Activated T-cell treated with anti-CD3 and anti-CD28 coated beads, Interleukin-2, amount 50 U/mL, for 72 hours (primary cell): ENCODE measurements at places on chromosomes 1 and 21. TPM values are rescaled to one million over a fixed set of nuclear protein-coding genes. Genes with fewer than 3 reads are reported as not detected.
A peak's percentile ranks its signal among the peaks of the same experiment; 100 is the strongest.

GRCh38 chr1:39387452-39387851, 104.0 kb upstream of the BMP8A start:
- peak overlapping the region; percentile 52 for H3K27ac ChIP-seq
- H3K27me3 ChIP-seq = no peaks in the 10 kb centered on the region
- no peak for DNase-seq

GRCh38 chr1:145992958-145993617, 3.3 kb downstream of the TXNIP start:
- peak overlapping the region; percentile 100 for H3K4me3 ChIP-seq
- H3K4me1 ChIP-seq = peaks cover 75% of the 10 kb centered on the region
- H3K27ac ChIP-seq = peak overlapping the region; percentile 99
- no peaks in the 10 kb centered on the region for H3K27me3 ChIP-seq
- DNase-seq = no peak

RAP1GAP gene
- total RNA-seq = 2.4 TPM

DCST1 gene
- total RNA-seq = 0.10 TPM

POGZ gene
- total RNA-seq = 140 TPM

DNA sequence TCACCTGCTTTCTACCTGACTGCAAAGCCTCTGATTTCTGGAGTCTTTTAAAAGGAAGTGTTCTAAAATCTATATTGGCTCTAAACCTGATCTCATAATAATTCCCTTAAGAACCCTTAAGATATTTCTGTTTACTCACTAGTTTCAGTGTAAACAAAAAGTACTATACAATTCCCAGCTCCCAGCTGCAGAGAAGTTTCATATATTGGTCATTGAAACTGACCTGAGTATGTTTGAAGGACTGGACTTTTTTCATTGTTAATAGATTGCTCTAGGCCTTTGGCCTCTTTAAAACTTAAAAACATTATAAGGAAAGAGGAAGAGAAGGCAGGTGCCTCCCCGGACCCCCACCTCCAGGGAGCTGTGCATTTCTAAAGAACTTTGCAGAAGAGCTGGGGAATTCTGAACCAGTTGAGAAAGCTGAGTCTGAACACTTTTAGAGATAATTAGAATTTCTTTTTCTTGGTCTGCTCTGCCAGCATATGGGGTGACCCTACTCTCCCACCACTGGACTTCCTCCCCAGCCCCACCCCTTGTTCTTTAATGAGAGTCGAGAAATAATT, 23.7 kb downstream of the CLIC6 start:
- H3K36me3 ChIP-seq = peaks cover 3% of the 10 kb centered on the region
- peaks cover 45% of the 10 kb centered on the region for H3K27me3 ChIP-seq
- no peak for DNase-seq
- no peak overlapping the region for H3K4me3 ChIP-seq

ELAPOR1 gene
- 10.2 TPM for total RNA-seq

TBX19 gene
- total RNA-seq = 7.2 TPM

ATAD3C gene
- 2.8 TPM for total RNA-seq

GRCh38 chr21:33608559-33608958, 20.1 kb upstream of the DONSON start:
- no peaks in the 10 kb centered on the region for H3K27me3 ChIP-seq
- H3K27ac ChIP-seq = no peak overlapping the region
- no peak for DNase-seq
- H3K4me1 ChIP-seq = no peaks in the 10 kb centered on the region
- no peaks in the 10 kb centered on the region for H3K36me3 ChIP-seq

GUCA2B gene
- not detected for total RNA-seq

C1orf116 gene
- total RNA-seq = 0.12 TPM

AUNIP gene
- total RNA-seq = 9.9 TPM

- no peak for DNase-seq
- peaks cover 8% of the 10 kb centered on the region for H3K4me1 ChIP-seq
- no peaks in the 10 kb centered on the region for H3K36me3 ChIP-seq
- no peak overlapping the region for H3K4me3 ChIP-seq
- no peak overlapping the region for H3K27ac ChIP-seq
- H3K27me3 ChIP-seq = peaks cover 4% of the 10 kb centered on the region
These were observed 127.1 kb downstream of the SLC30A10 start for GRCh38 chr1:219801156-219801820.

ACTL8 gene
- total RNA-seq = not detected

KCNE2 gene
- total RNA-seq = 0.69 TPM

NOS1AP gene
- total RNA-seq = 0.21 TPM

GRCh38 chr1:200323856-200324400, 85.9 kb downstream of the ZNF281 start:
- H3K36me3 ChIP-seq = no peaks in the 10 kb centered on the region
- no peak overlapping the region for H3K4me3 ChIP-seq
- H3K27ac ChIP-seq = no peak overlapping the region
- H3K4me1 ChIP-seq = no peaks in the 10 kb centered on the region
- no peak for DNase-seq

SH2D1B gene
- total RNA-seq = not detected

DNA sequence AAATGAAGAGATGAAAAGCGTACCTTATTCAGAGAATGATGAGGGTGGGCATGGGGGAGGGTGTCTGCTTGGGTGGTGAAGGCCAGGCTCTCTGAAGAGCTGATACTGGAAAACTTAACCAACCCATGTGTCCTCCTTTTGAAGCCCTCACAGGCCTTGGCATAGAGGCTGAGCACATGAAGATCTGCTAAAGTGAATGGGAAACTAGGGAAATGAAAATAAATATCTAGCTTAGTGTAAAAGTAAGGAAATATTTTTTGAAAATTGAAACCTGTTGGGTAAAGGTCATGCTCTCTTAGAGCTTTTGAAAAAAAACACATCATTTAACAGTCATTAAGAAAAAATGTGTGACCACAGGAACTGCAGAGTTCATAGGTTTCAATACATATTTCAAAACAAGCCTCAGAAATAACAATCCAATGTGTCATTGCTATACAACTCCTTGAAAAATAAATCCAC, 40.5 kb upstream of the RALGPS2 start:
- H3K36me3 ChIP-seq = no peaks in the 10 kb centered on the region
- H3K27ac ChIP-seq = no peak overlapping the region
- peaks cover 11% of the 10 kb centered on the region for H3K4me1 ChIP-seq
- no peak for DNase-seq
- peaks cover 5% of the 10 kb centered on the region for H3K27me3 ChIP-seq

PARP1 gene
- 161 TPM for total RNA-seq

GRCh38 chr1:207202480-207202879, 98.4 kb downstream of the C4BPA start:
- H3K4me1 ChIP-seq = no peaks in the 10 kb centered on the region
- no peak overlapping the region for H3K4me3 ChIP-seq
- H3K36me3 ChIP-seq = peaks cover 5% of the 10 kb centered on the region
- no peak overlapping the region for H3K27ac ChIP-seq
- H3K27me3 ChIP-seq = no peaks in the 10 kb centered on the region
- no peak for DNase-seq

DNA sequence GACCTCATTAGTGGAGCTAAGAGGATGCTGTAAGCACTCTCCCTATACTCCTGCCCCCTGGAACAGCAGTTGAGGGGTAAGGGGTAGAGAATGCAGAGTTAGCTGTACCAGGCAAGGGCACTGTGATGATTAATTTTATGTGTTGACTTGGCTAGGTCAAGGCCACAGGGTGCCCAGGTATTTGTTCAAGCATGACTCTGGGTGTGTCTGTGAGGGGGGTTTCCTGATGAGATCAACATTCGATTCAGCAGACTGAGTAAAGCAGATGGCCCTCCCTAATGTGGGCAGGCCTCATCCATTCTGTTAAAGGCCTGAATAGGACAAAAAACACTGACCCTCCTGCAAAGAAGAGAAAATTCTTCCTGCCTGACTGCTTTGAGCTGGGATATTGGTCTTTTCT, 110.8 kb downstream of the KCND3 start:
- no peak for DNase-seq
- H3K36me3 ChIP-seq = no peaks in the 10 kb centered on the region
- H3K4me1 ChIP-seq = no peaks in the 10 kb centered on the region

DNA sequence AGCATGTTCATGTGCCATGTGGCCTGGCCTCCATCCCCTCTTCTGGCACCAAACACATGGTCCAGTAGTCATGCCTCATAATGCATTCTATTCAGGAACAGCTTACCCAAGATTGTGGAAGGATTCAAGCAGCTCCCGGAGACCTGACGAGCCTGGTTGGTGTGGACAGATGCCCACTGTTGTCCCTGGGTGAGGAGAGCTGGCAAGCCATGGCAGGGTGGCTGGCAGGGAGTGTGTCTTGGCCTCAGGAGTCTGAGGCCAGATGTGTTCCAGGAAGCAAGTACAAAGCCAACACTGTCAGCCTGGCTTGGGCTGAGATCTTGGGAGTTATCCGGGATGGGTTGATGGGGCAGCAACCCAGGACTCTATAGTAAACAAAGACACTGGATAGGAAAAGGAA, 7.3 kb upstream of the FABP3 start:
- H3K36me3 ChIP-seq = no peaks in the 10 kb centered on the region
- no peak for DNase-seq
- peaks cover 15% of the 10 kb centered on the region for H3K27me3 ChIP-seq
- peaks cover 5% of the 10 kb centered on the region for H3K4me1 ChIP-seq
